Urothelium cell line (cell line): ENCODE measurements at places on chromosomes 4 and X.
A peak's percentile ranks its signal among the peaks of the same experiment; 100 is the strongest.

- peak; percentile 11 for DNase-seq
Measured at GRCh38 chrX:118181030-118181429, 64.4 kb upstream of the KLHL13 start.

DNA sequence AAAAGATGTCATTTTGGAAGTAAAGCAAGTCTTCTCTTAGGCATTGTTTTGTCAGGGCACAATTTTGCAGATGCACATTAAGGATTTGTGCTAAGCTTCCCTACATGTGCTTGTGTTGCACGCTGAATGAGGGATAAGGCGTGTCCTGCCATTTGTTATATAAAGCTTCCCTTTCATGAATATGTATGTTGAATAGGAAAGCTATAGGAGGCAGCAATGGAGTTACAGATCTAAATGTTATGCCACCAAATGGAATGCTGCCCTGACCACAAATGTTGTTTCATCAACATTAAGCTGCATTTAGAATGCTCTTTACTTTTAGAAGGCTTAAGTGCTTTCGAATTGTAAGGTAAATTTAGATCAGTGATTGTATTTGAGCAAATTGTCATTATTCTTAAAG lies 20.9 kb downstream of the SGMS2 start:
- no peak for DNase-seq

DNA sequence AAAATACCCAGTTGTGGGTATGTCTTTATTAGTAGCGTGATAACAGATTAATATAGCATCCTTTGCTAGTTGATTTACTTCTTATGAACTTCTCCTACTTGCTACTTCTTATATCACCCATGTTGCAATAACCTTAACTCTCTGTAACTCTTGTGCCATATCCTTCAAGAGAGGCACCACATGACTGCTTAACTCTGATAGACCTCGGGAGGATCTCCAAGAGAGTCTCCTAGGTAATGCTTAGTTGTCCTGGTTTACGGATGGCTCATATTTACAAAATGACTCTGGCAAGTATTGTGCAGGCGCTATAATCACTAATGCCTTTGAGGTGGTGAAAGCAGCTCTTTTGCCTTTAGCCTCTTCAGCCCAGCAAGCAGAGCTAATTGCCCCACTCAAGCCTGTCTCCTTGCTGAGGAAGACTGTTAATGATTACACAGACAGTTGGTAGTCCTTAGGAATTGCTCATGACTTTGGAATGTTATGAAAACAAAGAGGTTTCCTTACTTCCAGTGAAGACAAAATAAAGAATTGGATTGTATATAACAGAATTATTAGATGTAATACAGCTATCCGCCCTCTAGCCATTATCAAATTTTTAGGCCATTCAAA lies 1305.8 kb downstream of the PCDH7 start:
- DNase-seq: peak; percentile 51

- DNase-seq: peak; percentile 14
Measured at GRCh38 chr4:3276986-3277385, 15.8 kb upstream of the RGS12 start.

DNA sequence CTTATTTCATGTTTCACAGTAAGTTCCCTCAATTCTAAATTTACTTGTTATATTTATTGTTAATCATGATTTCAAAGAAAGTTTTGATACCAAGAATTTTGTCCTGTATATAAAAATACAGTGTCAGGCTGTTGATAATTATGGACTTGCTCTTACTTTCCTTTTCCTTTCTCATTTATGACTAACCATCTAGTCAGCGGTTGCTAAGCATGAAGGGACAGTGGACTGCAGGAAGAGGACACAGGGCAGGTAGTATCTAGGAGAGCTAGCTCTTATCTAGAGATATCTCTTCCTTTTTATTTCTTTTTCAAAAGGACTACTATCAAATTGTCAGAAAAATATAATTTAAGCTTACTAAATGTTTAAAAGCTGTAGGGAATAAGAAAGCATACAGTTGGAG lies 1.6 kb downstream of the OPRPN start:
- no peak for DNase-seq

DNA sequence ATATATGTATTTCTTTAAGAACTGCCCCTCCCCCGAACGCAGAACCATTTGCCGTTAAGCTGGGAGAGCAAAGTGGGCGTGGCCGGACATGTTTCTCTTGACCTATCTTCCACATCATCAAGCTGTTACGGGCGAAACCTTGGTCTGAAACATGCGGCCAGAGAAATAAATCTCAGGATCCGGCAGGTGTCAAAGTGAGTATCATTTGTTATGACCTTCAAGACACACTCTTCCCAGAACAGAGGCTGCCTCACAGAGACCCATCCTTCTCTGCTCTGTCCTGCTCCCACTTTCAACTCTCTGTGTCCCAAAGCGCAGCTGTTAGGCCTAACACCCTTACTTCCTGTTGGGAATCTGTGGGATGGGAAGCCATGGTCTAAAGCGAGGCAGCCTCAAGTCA lies at the start of gene MAGEB18:
Gene MAGEB18 (plus strand): TSS at position 70 of the 400 bp plus-strand sequence. CDS start 643 bp downstream, outside the sequence.
- no peak for DNase-seq
